ENCODE measurements at places on chromosomes 16 and 17. TPM values are rescaled to one million over a fixed set of nuclear protein-coding genes. Genes with fewer than 3 reads are reported as not detected.

ZNF287 gene
- 6.2 TPM for total RNA-seq

CDC6 gene
- total RNA-seq = 140 TPM

NXN gene
- total RNA-seq = 88.4 TPM

KCNJ2 gene
- 0.59 TPM for total RNA-seq

USP43 gene
- 6.9 TPM for total RNA-seq

AARSD1 gene
- total RNA-seq = 51.5 TPM

- DNase-seq = no peak
These were observed 18.4 kb downstream of the CMTM3 start for GRCh38 chr16:66622863-66623262.

GRCh38 chr17:75647061-75647460 is 13.8 kb downstream of the SMIM5 start:
- DNase-seq = no peak

GRCh38 chr16:25063102-25063501 is 47.9 kb upstream of the ARHGAP17 start:
- no peak for DNase-seq

- DNase-seq = no peak
These were observed 44.6 kb downstream of the RAI1 start for GRCh38 chr17:17725752-17726457.

DNA sequence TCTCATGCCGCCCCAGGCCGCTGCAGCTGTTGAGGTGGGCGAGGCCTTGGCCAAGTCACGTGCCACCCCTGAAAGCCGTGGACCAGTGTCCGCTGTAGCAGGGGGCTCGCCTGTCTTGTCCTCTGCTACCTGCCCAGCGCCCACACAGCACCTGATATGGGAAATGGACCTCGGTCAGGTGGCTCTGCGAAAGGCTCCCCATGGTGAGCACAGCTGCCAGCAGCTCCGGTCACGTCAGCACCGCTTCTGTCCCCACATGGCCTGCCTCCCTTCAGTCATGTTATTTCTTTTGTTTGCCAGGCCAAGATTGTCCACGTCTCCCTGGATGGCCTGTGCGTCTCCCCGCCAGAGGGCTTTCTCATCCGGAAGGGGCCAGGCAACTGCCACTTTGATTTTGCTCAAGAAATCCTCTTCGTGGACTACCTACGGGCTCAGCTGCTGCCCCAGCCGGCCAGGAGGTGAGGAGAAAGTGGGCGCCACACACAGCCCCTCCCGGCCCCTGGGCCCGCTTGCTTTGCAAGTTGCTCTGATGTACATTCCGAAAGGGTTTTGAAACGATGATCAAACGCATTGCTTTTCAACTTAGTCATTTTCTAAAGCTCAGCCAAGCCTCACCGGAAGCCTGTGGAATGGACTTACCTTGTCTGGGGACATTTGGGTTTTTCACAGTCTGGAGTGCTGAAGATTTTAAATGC is 219.8 kb downstream of the KATNIP start:
- no peak for DNase-seq

DNA sequence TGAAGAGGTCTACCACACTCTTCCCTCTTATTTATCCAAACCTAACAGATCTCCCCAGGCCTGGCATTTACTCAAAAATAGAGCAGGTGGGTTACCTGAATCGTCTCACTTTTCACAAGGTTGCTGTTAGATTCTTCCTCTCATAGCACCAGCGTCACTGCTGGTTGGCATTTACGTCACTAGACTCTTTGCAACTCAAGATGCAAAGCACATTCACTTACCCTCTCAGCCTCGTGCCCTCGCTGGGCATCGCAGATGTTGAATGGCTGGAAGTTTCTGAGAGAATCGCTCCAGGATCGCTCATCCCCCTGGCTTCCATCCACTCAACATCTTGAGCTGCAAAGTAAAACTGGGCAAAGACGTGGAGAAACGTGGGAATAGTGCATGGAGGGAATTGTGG is 21.9 kb downstream of the GSG1L start:
- DNase-seq = no peak

GRCh38 chr17:62681939-62682381 is 54.5 kb downstream of the MRC2 start:
- no peak for DNase-seq

- DNase-seq = no peak
These were observed 2.1 kb downstream of the CPD start for GRCh38 chr17:30380643-30381339.

DNA sequence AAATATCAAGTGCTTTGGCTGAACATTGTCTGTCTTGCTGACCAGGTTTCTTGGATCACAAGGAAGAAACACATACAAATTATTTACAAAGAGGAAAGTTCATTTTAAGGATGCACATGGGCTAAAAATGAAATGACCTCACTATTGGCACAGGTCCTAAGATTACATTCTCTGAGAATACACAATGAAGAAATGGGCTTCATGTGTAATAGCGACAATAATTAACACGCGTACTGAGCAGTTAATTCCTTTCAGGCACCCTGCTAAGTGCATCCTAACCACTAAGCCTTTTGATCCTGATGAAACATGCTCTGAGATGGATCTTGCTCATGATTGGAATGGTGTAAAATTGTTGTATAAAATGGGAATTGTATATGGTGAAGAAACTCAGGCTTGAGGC is 429.0 kb downstream of the HS3ST4 start:
- DNase-seq = no peak

DNA sequence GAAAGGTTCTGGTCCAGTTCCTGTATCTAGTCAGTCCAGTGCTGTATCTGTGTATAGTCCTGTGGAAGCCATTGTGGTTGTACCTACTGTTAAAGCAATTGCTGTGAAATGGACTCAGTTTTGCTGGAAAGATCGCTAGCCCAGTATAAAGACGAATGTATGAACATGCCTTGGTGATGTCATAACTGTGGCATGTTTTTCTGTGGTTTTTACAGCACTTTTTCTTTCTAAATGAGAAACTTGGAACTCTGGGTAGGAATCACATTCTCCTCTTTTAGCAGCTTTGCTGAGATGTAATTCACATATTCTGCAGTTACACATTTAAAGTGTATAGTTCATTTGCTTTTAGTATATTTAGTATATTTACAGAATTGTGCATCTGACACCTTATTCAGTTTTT is 58.1 kb downstream of the MAP2K4 start:
- no peak for DNase-seq

- no peak for DNase-seq
These were observed 184.9 kb downstream of the SEC14L1 start for GRCh38 chr17:77325577-77326075.

Data from H1 (cell line).